ENCODE measurements at places on chromosomes 2 and 18.
A peak's percentile ranks its signal among the peaks of the same experiment; 100 is the strongest.

- no peak for DNase-seq
Observed at GRCh38 chr2:12755384-12755783, 38.6 kb downstream of the TRIB2 start.

GRCh38 chr18:79393635-79394533 is 1.8 kb upstream of the NFATC1 start:
- no peak for DNase-seq

- no peak for DNase-seq
Observed at GRCh38 chr2:204279819-204280218, 265.5 kb upstream of the PARD3B start.

DNA sequence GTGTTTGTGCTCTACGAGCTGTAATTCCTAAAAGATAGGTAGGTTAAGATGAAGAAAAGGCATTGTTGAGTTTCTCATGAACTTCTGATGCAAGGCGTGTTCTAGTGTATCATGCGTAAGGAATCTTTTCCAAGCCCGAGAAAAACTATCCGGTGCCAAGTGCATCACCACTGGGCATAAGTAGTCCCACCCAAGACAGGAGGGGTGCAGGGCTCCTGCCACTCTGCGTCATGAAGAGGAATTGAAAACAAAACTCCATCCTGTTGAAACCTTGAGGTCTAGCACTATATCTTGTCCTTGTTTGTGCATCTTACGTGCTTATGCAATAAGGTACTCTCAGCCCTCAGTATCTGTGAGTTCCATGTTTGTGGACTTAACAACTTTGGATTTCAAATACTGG is 45.7 kb downstream of the RAB31 start:
- no peak for DNase-seq

GRCh38 chr2:36528274-36528673 is 69.7 kb downstream of the FEZ2 start:
- DNase-seq, result no peak

- DNase-seq, result no peak
Observed at GRCh38 chr18:48095726-48096125, 165.3 kb upstream of the SMAD2 start.

- DNase-seq, result no peak
Observed at GRCh38 chr2:28268386-28268785, 124.3 kb upstream of the FOSL2 start.

DNA sequence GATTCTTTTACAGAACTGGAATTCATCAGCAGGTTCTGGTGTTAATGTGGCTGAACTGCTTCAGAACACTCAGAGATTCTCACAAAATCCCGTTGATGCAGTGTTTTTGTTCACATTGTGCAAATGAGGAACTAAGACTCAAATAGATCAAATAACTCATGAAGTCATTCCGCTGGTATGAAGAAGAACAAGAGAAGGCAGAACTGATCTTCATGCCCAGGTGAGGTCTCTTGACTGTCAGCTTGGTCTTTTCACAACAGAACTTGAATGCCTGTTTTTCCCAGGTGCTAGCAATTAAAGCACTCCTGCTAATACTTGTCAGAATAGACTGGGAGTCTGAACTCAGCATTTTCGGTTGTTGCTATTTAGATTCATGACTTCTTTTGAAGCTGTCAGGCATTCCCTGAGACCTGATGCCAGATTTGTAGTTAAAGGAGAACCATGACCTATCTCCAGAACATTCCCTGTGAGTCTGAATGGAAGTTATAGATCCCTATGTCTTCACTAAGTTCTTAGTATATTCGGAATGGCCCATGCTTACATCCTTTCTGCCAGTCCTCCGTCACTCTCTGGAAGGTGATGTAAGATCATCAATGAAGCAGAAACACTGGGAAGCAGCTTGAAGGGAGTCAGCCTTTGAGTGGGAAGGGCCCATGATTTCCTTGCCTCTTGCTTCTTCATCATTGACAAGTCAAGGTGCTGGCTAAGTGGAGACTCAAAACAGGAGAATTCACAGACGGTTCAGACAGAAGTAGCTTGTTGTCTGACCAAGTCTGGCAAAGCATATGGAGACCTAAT is 155.7 kb downstream of the MTCL1 start:
- DNase-seq, result no peak

DNA sequence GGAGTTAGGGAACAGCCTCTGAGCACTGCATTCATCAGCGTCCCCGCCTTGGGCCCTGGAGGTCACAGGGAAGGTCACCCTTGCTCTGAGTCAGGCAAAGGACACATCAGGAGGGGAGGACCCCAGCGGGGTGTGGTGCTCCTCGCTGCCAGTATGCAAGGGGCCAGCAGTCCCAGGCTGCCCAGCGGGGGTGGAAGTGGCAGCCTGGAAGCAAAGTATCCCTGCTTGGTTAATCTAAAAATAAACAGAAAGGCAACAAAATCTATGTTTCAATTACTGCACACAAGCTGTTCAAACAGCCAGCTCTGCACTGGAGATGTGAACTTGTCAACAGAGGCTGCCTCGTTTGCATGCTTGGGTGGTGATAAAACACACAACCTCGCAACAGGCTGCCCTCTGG is 164.1 kb downstream of the KLHL29 start:
- DNase-seq, result no peak

DNA sequence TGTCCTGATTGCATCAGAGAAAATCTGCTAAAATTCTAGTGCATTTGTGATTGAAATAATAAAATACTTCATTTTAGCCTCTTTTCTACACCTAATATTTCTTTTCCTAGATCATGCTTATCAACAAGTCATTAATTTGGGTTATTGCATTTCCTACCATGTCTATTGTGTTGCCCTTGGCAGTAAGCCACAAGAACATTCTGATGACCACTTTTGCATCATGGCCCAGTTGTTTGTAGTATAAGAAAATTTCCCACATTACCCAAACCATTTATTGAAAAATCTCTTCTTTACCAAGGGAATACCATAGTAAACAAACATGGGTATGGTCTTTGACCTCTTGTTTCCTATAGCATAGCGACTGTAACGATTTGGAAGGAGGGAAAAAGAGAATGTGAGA is 76.3 kb downstream of the R3HDM1 start:
- no peak for DNase-seq

DNA sequence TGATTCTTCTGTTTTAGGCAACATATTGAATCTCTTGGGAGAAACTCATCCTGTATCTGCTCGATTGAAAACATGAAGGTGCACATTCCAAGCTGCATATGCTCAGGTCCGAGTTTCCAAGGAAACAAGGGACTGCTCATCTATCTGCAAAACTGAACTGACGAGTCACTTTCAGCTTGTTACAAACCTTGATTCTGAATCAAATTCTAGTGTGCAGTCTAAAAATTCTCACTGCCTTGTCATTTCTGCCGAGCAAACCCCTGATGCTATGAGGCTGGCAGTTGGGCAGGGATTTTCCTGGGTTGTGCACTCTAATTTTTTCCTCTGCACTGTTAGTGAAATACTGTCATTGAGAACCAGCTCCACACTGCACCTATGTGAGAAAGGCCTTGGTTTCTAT is 101.3 kb upstream of the ETAA1 start:
- no peak for DNase-seq

- DNase-seq, result no peak
Observed at GRCh38 chr2:25250331-25251070, 82.1 kb upstream of the POMC start.

DNA sequence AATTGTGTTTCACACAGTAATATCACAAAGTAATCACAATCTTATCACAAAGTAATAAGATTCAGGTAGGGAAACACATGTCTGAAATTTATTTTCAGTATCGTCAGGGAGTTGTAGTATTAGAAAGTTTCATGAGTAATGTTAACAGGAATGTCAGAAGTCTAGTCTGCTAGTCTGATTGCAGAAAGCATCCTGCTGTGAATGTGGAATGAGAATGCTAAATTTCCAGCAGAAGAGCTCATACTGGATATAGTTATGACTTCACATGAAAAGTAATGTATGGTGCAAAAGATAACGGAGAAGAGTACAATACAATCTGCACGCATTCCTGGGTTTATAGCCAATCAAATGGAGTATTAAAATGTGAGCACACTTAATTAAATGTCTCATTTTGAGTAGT is 494.7 kb upstream of the SETBP1 start:
- DNase-seq, result no peak

GRCh38 chr2:176001916-176002687 is at the start of gene LNPK:
TSS of gene LNPK (minus strand) at chr2:176002267. CDS start at chr2:175995584, 6,683 bp downstream.
- DNase-seq, result peak; percentile 87

GRCh38 chr2:191922736-191923651 is 76.1 kb upstream of the CAVIN2 start:
- DNase-seq, result no peak

DNA sequence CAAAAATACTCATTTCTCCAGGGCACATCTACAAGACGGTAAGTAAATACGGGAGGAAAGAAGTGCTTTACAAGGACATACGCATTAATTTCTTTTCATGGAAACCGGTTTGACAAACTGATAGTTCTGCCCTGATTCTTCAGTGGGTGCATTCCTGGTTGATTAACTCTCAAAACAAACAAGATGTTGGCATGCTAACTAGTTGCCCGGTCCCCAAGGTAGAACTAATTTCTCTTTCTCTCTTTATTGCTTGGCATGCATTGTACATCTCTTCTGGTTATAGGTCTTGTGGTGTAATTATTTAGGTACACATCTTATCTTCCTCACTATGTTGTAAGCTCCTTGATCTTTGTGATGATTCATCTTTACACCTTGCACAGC is 46.9 kb upstream of the SPATS2L start:
- no peak for DNase-seq

- no peak for DNase-seq
Observed at GRCh38 chr18:79381811-79382311, 13.9 kb upstream of the NFATC1 start.

DNA sequence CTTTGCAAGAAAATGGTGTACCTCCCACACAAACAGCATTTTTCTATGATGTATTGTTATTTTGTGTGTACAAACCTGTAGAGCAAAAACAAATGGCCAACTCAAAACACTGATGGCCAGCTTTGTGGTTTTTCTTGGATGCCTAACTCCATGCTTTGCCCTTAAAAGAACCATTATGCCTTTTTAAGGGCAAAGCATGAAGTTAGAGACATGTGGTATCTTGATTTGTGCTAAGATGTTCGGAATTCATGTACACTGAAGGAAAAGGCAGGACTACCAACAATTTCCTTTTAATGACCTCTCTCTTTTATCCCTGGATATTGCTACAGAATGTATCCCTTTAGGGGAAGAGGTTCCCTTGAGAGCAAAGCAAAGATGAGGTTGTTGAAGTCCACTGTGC is 273.6 kb downstream of the SCG2 start:
- no peak for DNase-seq

DNA sequence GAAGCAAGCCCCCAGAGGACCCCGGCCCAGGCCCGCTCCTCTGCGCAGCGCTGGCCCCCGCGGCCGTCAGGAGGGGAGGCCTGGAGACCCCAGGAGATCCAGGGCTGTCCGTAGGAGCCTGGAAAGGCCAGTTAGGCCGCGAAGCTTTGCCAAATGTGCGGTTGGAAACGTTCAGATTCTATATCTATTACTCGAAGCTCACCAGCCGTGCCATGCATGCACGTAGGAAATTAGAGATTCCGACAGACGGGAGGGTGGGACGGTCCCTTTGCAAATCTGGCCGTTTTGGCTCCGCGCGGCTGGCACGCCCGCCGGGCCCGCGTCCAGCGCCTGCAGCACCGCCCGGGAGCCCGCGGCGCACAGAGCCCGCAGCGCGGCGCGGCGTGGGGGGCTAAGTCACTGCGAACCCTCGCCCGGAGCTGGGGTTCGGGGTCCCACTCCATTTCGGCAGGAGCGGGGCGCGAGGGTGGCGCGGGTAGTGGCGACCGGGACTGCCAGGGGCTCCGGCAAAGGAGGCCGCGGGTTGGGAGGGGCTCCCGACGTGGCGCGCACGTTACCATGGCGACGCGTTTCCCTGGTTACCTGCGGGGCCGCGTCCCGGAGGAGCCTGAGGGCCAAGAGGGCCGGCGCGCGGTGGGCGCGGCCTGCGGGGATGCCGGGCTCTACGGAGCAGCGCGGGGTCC is 488.6 kb upstream of the SMIM21 start:
- no peak for DNase-seq

DNA sequence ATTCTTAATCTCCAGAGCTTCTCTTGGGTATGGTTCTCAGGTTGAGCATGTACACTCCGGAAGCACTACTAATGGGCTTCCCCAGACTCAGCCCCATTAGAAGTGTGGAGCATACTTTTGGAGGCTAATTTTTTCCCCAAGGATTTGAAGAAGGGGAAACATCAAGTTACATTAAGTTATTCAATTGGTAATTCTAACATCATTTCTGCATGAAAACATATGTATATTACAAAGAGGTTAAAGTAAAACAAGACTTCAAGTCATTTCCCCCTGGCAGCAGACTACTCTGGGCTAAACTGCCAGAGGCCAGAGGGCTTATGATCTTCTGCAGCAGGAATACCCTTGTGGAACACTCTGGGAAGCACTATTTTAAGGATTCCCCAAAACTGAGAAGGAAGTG is 227.7 kb upstream of the STK17B start:
- DNase-seq, result no peak

GRCh38 chr2:203934711-203935438 is 1.7 kb upstream of the ICOS start:
- DNase-seq, result no peak

DNA sequence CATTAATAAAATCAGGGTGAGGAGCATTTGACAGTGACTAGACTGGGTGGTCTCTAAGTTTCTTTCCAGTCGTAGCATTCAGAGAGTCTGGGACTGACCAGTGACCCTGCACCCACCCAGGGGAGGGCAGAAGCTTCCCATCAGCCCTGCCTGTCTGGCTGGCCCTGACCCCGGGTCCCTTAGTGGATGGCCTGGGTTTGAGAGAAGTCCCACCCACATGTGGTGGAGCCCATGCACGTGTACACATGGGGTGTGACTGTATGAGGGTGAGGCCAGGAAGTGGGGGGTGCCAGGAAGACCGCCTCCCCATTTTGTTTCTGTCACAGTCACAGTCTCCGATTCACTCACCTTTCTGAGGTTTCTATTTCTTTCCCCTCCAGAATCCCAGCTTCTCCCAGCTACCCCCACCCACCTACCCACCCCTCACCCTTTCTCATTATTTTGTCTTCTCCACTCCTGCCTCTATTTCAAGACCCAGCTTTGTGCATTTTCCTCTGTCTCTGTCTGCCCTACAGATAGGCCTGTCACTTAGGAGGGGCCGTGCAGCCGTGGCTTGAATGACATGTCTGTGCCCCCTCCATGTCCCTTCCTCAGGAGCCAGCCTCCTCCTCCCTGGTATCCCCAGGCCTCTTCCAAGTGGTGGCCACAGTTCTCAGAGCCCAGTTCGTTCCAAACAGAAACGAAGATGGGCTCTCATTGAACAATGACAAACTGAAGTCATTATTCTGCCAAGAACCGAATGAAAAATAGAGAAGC is 13.6 kb downstream of the CIB4 start:
- DNase-seq, result no peak

GRCh38 chr2:149167001-149167780 is 128.7 kb downstream of the LYPD6B start:
- DNase-seq, result peak; percentile 6

Measured in activated CD4-positive, alpha-beta T cell treated with anti-CD3 and anti-CD28 coated beads for 24 hours (primary cell).